HT1080 (cell line): ENCODE measurements at places on chromosomes 2 and 18. TPM values are rescaled to one million over a fixed set of nuclear protein-coding genes. Genes with fewer than 3 reads are reported as not detected.

Gene MROH2A
- total RNA-seq = not detected in 2 replicates

GRCh38 chr2:71530641-71531332, 77.4 kb downstream of the DYSF start:
- peak; percentile 32 for DNase-seq

GRCh38 chr2:217366966-217367365, 507.1 kb upstream of the TNP1 start:
- peak; percentile 18 for DNase-seq

GRCh38 chr2:25411281-25411680, 69.6 kb upstream of the DNMT3A start:
- DNase-seq = no peak

DNA sequence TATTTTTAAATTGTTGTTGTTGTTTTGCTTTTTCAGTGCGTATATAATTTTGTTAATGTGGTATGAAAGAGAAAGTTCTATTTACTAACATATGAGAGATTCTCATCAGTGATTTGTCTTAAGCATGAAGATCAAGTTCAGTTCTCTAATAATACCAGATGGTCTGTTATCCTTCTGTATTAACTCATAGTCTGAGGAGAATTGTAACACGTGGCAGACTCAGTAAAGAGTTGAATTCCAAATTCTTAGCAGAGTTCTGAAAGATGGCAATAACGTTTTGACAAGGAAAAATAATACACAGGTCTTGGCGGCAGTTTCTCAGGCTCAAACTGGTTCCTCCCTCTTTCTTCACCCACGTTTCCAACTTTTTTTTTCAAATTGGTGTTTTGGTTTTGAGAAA, 17.2 kb upstream of the COL3A1 start:
- DNase-seq = no peak

DNA sequence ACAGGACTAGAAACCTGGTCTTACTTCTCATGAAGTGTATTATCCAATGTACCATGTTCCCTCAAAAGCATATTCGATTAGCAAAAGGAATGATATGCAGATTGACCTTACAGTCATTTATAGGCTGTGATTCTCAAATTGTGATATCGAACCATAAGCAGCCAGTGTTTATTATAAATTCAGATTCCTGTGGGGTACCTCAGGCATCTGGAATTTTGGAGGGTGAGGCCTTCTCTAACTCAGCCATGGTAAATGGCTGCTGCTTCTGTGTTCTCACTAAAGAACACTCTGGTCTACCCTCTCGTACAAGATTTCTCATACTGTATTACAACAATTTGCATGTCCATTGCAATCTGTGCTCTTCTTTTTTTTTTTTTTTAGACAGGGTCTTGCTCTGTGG, 84.5 kb downstream of the PRPF40A start:
- DNase-seq = no peak

DNA sequence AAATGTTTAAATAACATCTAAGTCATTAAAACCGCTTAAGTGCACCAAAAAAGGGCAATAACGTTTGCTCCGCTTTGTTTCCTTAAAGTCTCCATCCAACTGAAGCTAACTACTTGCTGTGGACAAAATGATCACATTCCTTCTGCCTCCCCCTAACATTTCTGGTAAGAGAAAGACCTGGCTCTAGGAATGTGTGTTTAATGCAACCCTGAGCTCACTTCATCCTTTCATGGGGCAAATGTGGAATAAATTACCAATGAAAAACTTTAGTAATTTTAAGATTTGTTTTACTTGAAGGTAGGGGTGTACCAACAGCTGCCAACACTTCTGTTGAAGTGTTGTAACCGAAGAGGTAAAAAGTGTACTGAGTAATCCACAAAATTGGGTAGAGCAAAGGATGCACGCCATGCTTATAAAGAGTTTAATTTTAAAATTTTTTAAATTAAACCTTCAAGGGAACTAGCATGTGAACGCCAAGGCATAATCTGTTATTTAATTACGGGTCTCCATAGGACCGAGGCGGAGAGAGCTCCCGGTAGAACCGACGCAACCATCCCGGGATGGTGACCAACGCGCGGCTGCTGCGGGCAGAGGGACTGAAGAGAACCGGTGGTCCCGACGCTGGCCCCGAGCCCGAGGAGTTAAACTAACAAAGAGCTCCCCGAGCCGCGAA, 1.1 kb downstream of the HNRNPLL start:
- peak; percentile 33 for DNase-seq

Gene GALR1
- not detected in 2 replicates for total RNA-seq

- DNase-seq = no peak
Measured at GRCh38 chr18:32459361-32460101, 11.2 kb downstream of the GAREM1 start.

DNA sequence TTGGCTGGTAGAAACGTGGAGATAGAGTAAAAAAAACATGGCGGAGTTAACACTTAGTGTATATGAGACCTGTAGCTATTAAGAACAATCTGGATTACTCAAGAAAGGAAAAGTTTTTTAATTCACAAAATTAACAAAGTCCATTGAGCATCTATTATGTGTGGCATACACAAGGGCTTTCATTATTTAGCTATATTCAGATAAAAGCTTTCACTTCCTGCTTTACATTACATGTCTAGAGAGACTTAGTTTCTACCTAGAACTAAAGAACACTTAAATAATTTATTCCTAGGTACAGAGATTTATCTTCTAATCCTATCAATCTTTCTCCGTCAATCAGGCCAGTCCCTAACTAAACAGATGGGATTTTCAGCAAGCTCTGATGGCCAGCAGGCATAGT, 196.0 kb upstream of the SLC39A10 start:
- DNase-seq = no peak

Gene ARHGAP25
- not detected in 2 replicates for total RNA-seq

GRCh38 chr2:147001061-147001460, 843.8 kb upstream of the ACVR2A start:
- no peak for DNase-seq
